Activated naive CD4-positive, alpha-beta T cell treated with Interleukin-2 at 50 U/mL for 16 hours (primary cell): ENCODE measurements at places on chromosomes 12 and 14.

GRCh38 chr14:58629281-58629680 lies 8.5 kb upstream of the DACT1 start:
- no peak for DNase-seq

DNA sequence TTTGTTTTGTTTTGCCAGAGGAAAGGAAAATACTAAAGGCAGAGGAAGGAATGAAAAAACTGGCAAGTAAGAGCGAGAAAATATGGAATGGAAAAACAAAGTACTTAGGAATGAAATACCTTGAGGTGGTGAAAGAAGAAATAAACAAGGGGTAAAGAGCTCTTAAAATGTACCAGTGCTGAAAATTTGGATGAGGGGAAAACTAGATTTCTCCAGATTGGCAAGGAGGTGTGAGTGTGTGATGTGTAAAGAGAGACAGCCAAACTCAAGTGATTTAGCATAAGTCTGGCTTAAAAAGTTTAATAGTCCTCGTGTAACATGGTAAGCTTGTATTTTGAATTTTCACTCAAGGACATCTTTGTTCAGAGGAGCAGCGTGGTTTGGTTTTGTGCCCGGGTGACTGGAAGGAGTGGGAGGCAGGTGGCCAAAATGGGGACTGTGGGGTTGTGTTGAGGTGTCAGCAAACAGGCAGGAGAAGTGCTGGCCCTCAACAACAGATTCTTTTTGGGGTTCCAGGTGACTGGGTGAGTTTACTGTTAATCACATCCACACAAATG lies 102.7 kb downstream of the DACT1 start:
- no peak for DNase-seq

DNA sequence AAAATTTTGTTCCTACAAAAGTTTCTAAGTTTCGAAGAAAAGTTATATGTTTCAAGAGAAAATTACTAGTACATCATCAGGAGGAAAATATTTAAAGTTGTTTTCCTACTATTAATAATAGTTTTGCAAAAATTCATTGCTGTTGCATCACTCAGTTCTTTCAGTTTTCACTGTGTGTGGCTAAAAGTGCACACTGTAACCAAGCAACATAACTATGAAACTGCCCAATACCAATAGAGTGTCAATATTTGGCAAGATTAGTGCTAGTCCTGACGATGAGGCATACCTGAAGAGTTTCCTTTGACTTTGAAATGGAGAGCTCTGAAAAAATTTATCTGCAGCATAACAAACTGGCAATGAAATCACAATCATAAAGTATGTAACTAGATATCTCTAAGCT lies 194.3 kb downstream of the CPNE8 start:
- no peak for DNase-seq

DNA sequence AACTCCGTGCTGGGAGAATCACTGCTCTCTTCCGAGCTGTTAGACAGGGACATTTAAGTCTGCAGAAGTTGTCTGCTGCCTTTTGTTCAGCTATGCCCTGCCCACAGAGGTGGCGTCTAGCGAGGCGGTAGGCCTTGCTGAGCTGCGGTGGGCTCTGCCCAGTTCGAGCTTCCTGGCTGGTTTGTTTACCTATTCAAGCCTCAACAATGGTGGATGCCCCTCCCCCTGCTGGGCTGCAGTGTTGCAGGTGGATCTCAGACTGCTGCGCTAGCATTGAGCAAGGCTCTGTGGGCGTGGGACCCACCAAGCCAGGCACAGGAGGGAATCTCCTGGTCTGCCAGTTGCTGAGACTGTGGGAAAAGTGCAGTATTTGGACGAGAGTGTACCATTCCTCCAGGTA lies 43.7 kb downstream of the GPR137C start:
- no peak for DNase-seq

DNA sequence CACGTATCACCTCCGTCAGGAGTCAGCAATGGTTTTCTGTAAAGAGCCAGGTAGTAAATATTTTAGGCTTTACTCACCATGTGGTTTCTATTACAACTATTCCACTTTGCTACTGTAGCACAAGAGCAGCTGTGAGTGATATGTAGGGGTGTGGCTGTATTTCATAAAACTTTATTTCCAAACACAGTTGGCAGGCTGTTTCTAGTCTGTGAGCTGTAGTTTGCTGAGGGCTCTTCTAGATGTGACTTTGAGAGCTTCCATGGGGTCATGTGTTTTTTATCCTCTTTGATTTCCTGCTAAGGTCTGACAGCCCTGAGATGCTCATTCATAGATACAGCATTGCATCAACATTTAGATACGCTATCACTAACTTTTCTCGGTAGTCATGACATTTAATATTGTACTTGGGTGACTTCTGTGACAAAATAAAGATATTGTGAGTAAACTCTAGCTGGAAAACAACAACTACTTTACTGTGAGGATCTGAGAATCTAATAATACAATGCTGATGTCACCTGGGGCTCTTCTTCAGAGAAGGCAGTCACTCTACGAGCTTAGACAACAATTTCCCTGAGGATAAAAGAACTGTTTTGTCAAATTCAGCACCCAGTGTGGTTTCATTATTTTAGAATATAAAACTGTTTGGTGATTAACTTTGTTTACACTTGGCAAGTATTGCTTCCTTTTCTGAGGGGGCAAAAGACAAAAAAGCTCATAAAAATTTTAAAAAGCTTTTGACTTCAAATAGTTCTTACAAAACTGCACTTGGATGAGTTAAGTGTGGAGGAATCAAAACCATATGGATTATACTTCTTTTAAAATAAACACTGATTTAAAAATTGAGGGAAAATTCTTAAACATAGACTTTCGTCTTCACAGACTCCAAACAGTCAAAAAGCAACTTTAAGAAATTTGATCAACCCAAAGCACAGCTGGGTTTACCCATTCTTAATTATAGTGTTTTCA lies 231.2 kb upstream of the DCN start:
- DNase-seq = no peak

DNA sequence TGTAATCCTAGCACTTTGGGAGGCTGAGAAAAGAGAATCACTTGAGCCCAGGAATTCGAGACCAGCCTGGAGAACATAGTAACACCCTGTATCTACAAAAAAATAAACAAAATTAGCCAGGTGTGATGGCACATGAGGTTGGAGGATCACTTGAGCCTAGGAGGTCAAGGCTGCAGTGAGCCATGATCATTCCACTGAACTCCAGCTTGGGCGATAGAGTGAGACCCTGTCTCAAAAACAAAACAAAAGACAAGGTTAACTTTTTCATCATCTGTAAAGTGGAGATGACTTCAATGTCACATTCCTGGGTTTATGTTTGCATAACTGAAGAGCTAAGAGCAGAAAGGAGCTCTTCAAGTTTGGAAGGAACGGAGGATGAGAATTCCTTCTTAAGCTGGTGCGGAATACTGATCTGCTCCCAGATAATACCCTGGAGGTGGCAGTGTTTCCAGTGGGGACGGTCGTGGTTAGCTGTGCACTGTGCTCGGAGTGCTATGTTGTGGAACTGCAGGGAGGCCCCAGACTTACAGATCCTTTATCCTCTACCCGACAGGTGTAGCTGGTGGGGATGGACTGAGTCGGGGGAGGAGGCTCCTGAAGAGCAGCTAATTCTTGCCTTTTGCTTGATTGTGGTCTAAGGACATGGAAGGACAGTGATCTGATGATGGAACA lies 22.5 kb upstream of the BICD1 start:
- no peak for DNase-seq

GRCh38 chr14:82124511-82124910 lies 590.9 kb upstream of the SEL1L start:
- DNase-seq = no peak

GRCh38 chr12:109807954-109808643 lies 25.1 kb downstream of the TRPV4 start:
- DNase-seq = no peak

- DNase-seq = no peak
Observed at GRCh38 chr14:44995196-44995595, 33.2 kb downstream of the TOGARAM1 start.

DNA sequence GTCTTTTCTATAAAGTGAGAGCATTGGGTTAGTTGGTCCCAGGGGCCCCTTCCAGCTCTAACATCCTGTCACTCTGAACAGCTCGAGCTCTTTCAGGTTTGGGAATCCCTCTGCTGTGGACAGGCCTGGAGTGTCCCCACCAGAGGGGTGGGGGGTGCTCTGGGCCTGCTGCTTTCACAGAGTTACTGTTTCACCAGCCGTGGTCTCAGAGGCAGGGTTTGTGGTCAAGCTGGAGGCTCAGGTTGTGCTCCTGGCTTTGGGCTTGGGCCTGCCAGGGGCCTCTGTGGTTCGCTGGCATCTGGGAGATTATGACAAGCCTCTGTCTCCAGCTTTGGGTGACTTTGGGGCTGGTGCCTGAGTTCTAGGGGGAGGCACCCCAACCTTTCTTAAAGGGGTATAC lies 59.6 kb downstream of the FBXL14 start:
- no peak for DNase-seq

- no peak for DNase-seq
Observed at GRCh38 chr12:55797068-55797467, 20.5 kb downstream of the SARNP start.

DNA sequence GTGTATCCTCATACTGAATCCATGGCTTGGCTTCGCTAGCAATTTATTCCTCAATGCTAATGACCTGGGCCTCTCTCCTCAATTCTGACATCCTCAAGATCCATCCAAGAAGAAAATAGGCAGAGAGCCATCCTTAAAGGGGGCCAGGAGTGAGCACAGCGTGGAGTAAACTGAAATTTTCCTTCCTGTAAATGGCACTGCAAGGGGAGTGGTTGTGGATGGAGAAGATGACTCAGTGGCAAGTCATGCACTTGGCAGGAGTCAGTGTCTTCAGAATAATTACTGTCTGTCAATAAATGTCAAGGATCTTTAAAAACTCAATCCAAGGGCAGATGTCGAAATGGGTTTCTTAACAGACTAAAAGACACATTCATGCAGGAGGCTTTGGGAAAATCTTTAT lies 88.0 kb upstream of the TMEM132C start:
- DNase-seq = no peak
